ENCODE measurements at places on chromosomes 2 and 18.

DNA sequence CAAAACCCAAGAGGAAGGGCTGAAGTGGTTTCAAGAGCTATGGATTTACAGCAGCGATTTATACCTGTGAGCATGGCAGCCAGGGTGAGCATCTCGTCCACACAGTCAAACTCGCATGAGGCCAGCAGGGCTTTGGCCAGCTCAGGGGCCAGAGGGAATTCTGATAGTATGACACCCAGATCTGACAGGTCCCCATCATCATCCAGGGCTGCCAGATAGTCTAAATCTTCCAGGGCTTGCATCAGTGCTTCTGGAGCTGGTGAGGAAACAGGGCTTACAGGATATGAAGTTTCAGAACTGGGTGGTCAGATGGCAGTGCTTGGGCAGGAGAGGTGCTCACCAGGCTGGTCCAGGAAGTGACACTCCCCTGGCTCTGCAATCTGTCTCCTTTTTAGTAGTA lies 3.5 kb downstream of the DQX1 start:
- no peak for DNase-seq

DNA sequence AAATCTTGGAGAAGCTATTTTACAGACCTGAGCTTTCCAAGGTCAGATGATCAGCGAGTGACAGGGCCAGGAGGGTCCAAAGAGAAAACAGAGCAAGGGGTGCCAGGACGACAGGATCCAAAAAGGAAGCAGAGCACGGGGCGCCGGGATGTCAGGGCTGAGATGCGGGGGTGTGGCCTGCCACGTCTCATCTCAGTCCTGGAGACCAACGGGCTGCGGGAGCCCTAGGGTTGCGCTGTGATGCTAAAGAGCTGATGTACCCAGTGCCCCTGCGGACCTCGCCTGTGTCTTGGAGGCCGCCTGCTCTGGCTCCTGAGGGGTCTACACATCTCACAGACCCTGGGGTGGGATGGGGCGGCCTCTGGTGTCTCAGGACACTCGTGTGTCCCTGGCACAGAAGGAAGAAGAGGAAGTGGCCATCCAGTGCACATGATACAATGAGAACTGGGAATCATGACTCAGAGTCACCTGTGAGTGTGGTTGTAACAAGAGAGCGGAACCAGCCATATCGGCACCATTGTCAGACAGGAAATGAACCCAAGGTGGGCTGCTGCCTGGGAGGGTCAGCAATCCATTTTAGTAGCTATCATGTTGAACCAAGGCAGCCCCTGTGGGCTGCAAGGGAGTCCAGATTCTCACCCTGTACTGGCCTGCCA lies 97.8 kb downstream of the MYT1L start:
- DNase-seq = no peak

DNA sequence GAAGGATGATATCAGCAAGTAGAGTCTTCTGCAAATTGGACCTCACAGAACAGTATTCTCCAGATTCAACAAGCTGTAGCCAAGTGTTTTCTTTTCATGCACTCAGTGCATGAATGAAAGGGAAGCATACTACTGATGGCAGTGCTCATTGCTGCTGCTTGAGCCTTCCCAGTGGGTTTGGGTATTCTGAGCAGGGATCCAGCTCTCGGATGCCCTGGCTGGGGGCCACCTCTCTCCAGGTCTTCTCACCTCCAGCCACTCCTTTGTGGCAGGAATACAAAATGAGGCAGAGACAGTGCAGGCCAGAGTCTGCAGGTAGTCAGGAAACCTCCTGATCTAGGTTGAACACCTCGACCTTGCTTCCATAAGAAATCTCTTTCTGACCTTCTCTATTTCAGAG lies 390.4 kb upstream of the CELF4 start:
- no peak for DNase-seq

DNA sequence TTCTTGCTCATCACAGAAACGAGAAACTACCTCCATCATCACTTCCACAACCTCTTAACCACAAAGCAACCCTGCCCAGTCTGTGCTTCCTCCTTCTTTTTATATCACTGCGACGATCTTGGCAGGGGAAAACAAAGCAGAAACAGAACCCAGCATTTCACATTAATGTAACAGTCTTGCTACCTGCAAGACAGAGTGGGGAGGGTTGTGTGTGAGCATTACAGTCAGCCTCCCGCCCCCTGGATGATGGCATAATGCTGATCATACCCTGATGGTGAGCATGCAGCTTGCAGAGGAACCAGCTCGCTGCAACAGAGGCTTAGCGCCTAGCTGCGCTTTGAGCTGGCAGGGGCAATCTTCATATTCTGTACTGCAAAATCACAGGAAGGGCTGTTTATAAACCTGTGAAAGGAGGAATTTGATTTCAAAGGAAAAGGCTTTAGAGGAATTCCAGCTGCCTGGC lies 376.1 kb downstream of the IRS1 start:
- no peak for DNase-seq

DNA sequence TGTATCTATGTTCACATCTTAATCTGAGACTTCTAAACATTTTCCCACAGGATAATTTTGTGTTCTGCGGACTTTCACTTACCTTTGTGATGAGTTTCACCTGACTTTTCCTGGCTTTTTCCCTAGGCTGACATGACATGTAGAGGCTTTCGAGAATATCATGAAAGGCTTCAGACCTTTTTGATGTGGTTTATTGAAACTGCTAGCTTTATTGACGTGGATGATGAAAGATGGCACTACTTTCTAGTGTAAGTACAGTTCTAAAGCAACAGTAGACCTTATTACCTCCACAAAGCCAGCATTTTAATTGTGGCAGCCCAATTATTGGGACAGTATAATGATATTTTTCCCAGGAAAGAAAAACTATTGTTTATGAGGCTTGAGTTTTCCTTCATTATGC lies 34.1 kb upstream of the METAP1D start:
- no peak for DNase-seq

DNA sequence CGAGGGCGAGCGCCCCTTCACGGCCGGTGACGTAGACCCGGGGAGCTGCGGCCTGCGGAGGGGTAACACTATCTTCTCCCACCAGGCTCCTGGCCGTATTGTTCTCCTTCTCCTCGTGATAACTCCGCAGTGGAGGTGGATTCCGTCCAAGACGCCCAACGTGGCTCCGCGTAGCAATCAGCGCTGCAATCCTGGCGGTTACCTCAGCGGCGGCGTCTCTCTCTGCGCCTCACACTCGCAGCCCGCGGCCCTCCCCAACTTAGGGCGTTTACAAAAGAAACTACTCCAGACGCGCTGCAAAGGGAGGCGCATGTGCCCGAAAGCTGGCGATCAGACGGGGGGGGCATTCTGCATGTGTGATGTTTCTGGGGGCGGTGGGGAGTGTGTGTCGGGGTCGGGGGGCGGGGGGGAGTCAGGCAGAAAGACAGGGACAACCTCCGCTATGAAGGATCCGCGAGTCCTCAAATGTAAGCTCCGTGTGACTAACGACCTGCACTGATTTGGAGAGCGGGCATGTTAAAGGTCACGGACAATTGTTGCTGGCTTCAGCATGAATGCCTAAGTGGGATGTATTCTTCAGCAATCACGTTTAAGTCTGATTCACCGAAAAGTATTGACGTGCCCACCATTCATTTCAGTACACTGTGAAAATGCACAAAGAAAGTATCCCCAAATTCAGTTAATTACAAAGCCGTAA lies 1.3 kb upstream of the ZNF516 start:
- no peak for DNase-seq

- no peak for DNase-seq
These were observed 226.3 kb upstream of the SMAD7 start for GRCh38 chr18:49177071-49177470.
